ENCODE measurements at places on chromosomes 4 and X.

DNA sequence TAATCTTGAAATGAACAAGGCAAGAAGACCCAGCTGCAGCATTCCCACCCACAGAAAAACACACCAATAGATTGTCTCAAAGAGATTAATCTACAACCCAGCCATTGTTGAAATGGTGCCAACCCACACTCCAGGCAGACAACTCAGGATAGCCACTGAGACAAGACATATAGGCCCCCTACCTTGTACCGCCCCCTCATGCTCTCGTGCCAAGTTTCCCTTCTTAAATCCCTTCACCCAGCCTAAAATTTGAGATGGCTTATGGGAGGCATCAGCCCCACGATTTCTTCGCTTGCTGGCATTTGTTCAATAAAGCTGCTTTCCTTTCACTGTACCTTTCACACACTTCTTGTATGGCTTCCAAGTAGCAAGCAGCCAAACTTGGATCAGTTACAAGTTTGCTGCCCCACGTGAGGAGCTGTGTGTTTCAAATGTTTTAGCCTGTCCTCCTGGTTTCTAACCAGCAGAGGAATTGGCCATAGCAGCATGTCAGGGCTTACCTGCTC lies 1754.1 kb downstream of the C4orf33 start:
- no peak for DNase-seq

GRCh38 chrX:100373673-100374072 lies 36.4 kb downstream of the PCDH19 start:
- no peak for DNase-seq

GRCh38 chr4:148004228-148004857 lies 272.5 kb downstream of the ARHGAP10 start:
- DNase-seq, result no peak

- no peak for DNase-seq
These were observed 2.3 kb upstream of the EMD start for GRCh38 chrX:154376774-154377173.

- no peak for DNase-seq
These were observed 133.7 kb downstream of the AMELX start for GRCh38 chrX:11426712-11427452.

- no peak for DNase-seq
These were observed 50.9 kb upstream of the TMEM164 start for GRCh38 chrX:109952050-109952449.
